ENCODE measurements at places on chromosomes 5 and 9. TPM values are rescaled to one million over a fixed set of nuclear protein-coding genes. Genes with fewer than 3 reads are reported as not detected.

DNA sequence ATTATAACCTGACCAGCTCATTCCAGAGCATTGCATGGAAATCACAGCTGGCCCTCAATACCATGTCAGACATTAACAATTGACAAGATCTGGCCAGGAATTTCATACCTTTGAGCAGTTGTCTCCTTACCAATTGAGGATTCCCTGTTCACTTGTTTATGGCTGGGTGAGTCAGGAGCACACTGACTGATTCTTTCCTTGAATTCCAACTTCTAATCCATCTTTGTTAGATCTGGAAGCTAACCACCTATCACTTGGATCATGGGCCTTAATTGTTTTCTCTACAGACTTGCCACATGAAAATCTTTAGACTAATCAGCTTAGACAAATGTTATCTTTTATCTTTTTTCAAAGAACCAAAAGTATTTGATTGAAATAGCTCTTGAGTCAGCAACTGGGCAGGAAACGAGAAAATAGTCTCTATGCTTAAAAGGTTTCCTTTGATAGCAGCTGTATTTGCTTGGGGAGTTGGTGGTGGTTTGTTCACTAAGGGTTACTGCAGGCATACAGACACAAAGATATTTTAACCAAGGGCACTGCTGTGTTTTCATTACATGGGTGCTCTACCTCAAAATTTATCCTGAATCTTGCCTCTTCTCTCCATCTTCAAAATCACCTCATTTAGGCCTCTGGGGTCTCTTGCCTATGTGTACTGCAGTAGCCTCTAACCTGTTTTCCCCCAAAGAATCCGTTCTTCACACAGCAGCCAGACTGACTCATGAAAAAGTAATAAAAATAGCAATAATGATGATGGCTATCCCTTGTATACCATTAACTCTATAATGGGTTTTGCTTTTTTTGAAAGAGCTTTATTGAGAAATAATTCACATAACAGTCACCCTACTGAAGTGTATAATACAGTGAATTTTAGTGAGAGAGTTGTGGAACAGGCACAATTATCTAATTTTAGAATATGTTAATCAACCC, 197.0 kb upstream of the NMUR2 start:
- no peaks in the 10 kb centered on the region for H3K36me3 ChIP-seq
- no peak overlapping the region for H3K4me3 ChIP-seq
- no peaks in the 10 kb centered on the region for H3K27me3 ChIP-seq
- no peak for DNase-seq
- H3K27ac ChIP-seq, result no peak overlapping the region
- H3K4me1 ChIP-seq, result no peaks in the 10 kb centered on the region

GRCh38 chr5:94847726-94848125, 229.3 kb downstream of the SLF1 start:
- no peaks in the 10 kb centered on the region for H3K4me1 ChIP-seq
- DNase-seq, result no peak
- H3K36me3 ChIP-seq, result no peaks in the 10 kb centered on the region
- no peak overlapping the region for H3K4me3 ChIP-seq
- no peaks in the 10 kb centered on the region for H3K27me3 ChIP-seq
- no peak overlapping the region for H3K27ac ChIP-seq

DNA sequence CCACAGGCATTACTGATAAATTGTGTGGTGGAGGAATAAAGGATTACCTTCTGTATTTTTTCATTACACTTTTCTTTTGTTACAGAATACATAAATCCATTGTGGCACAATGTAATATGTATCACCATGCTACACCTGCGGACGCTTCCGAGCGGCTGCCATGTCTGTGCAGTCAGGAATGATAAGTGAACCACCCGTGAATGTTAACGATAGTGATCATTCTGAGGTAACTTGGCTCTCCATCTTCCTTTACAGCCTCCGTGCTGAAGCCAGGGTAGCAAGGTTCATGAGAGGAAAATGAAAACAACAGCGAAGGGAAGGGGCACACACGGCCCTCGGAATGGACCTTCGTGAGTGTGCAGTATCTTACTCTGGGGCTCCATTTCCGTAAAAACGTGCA, 161.2 kb downstream of the MAPKAP1 start:
- H3K4me1 ChIP-seq, result peaks cover 3% of the 10 kb centered on the region
- no peak overlapping the region for H3K27ac ChIP-seq
- peaks cover 3% of the 10 kb centered on the region for H3K36me3 ChIP-seq
- no peaks in the 10 kb centered on the region for H3K27me3 ChIP-seq

DNA sequence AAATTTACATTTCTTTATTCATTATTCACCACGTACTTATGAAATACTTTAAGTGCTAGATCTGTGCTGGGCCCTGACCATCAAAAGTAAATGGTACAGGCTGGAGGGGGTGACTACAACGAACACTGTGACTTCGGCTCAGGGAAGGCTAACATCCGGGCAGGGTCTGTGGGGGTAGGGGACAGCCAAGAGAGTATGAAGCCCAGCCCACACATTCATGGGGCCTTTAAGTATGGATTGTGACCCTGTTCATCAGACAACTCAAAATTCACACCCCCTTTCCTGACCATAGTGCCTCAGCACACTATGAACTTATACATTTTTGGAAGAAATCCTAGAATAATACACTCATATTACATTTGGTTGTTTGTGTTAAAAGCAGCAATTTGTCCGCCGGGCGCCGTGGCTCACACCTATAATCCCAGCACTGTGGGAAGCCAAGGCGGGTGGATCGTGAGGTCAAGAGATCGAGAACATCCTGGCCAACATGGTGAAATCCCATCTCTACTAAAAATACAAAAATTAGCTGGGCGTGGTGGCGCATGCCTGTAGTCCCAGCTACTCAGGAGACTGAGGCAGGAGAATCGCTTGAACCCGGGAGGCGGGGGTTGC, 33.3 kb downstream of the MORN5 start:
- no peak overlapping the region for H3K4me3 ChIP-seq
- no peak overlapping the region for H3K27ac ChIP-seq
- H3K36me3 ChIP-seq, result no peaks in the 10 kb centered on the region
- no peak for DNase-seq

GRCh38 chr9:74729136-74729695, 158.5 kb downstream of the TRPM6 start:
- no peak for DNase-seq
- H3K27me3 ChIP-seq, result no peaks in the 10 kb centered on the region
- no peaks in the 10 kb centered on the region for H3K36me3 ChIP-seq
- H3K27ac ChIP-seq, result no peak overlapping the region

- no peak overlapping the region for H3K4me3 ChIP-seq
- DNase-seq, result no peak
- no peaks in the 10 kb centered on the region for H3K36me3 ChIP-seq
- H3K4me1 ChIP-seq, result no peaks in the 10 kb centered on the region
Measured at GRCh38 chr5:115452083-115452482, 92.5 kb downstream of the FEM1C start.

GRCh38 chr9:131270171-131271015, 5.9 kb downstream of the FAM78A start:
- no peak overlapping the region for H3K4me3 ChIP-seq
- H3K27me3 ChIP-seq, result no peaks in the 10 kb centered on the region
- DNase-seq, result no peak
- no peaks in the 10 kb centered on the region for H3K4me1 ChIP-seq
- no peaks in the 10 kb centered on the region for H3K36me3 ChIP-seq

CDKN2B gene
- total RNA-seq, result 0.05 TPM

GRCh38 chr9:17403539-17403938, 175.3 kb upstream of the SH3GL2 start:
- no peak overlapping the region for H3K4me3 ChIP-seq

GRCh38 chr9:132679946-132680625, 9.8 kb downstream of the GTF3C4 start:
- H3K36me3 ChIP-seq, result peaks cover 16% of the 10 kb centered on the region
- no peaks in the 10 kb centered on the region for H3K27me3 ChIP-seq
- H3K4me1 ChIP-seq, result peaks cover 4% of the 10 kb centered on the region
- no peak overlapping the region for H3K4me3 ChIP-seq
- H3K27ac ChIP-seq, result no peak overlapping the region

DNA sequence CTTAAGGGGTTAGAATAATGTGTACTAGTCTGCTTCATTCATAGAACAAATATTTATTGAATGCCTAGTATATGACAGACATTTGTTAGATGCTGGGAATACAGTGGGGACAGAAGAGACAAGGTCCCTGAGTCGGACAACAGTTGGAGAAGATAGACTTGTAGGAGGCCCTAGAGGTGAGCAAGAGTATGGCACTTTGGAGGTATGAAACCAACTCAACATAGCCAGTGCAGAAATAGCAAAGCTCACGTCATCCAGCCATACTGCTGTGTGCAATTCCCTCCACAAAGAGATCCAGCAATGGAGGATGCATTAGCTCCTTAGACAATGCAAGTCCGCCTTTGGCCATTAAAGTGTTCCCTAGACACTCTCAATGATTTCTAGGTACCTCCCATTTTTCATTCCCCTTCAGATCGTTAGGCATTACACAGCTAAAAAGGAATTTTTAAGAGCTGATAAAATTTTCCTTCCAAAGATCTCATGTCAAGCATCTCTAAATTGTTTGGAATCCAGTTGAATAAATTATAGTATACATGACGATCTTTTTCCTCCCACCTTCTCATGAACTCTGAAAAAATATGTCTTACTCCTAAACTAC, 1949.6 kb upstream of the WWC1 start:
- H3K27me3 ChIP-seq, result no peaks in the 10 kb centered on the region
- no peaks in the 10 kb centered on the region for H3K4me1 ChIP-seq
- DNase-seq, result no peak

DNA sequence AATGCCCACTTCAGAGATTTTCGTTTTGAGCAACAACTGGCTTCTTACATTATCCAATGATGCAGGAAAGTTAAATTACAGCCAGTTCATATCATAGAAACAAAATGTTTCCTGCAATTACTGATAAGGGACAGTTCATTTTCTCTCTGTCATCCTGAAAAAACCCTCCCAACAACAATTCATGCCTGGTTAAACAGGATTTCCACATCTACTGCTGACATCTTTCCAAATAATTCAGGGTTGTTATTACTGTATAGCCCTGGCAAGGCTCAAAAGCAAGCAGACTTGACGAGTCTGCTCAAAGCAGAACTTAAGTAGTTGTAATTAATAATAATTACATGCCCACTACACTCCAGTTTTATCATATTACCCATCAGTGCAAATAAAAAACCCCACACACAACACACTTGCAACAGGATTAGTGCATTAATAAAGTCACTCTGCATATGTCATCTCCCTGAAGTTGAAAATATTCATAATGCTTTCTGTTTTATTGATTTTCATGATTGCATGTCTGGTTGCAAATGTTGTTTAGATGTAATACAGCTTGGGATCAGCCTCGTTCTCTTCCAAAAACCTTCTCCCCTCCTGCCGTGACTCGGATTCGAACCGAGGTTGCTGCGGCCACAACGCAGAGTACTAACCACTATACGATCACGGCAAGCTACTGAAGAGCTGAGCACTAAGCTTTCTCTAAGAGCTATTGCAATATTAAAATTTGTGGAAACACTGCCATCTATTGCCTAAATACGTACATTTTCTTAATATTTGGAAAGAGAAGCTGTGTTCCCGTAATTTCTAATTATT, 119.6 kb upstream of the NFIB start:
- H3K4me1 ChIP-seq, result no peaks in the 10 kb centered on the region
- H3K36me3 ChIP-seq, result no peaks in the 10 kb centered on the region
- H3K27ac ChIP-seq, result no peak overlapping the region

- no peak overlapping the region for H3K4me3 ChIP-seq
- H3K27me3 ChIP-seq, result no peaks in the 10 kb centered on the region
- no peaks in the 10 kb centered on the region for H3K36me3 ChIP-seq
- no peaks in the 10 kb centered on the region for H3K4me1 ChIP-seq
- no peak overlapping the region for H3K27ac ChIP-seq
Measured at GRCh38 chr9:89462817-89463683, 34.9 kb downstream of the SEMA4D start.

GRCh38 chr9:126386088-126386487, 59.5 kb downstream of the MVB12B start:
- no peaks in the 10 kb centered on the region for H3K4me1 ChIP-seq
- no peak overlapping the region for H3K4me3 ChIP-seq
- H3K27me3 ChIP-seq, result no peaks in the 10 kb centered on the region
- no peak overlapping the region for H3K27ac ChIP-seq
- no peak for DNase-seq

PDCD1LG2 gene
- not detected for total RNA-seq

DNA sequence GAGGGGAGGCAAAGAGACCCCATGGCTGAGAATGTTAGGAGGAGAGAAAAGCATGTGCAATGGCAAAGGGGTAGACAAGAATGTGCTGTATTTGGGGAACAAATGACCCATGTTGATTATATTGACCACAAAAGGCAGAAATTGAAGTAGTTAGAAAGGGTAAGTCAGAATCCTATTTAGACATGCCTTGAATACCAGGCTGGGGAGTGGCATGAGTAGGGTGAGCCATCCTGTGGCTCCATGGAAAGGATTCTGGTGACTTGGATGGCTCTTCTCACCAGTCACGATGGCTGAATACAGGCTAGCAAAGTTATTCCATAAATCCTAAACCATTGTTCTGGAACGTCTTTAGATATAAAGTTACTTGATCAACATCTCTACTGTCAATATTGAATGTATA, 73.4 kb upstream of the MEF2C start:
- no peak for DNase-seq
- no peaks in the 10 kb centered on the region for H3K27me3 ChIP-seq
